Activated naive CD8-positive, alpha-beta T cell treated with anti-CD3 and anti-CD28 coated beads, Interleukin-2, amount 50 U/mL, for 24 hours (primary cell): ENCODE measurements at places on chromosomes 2 and 18.

GRCh38 chr2:103435010-103435409, 673.2 kb downstream of the TMEM182 start:
- no peak for DNase-seq

DNA sequence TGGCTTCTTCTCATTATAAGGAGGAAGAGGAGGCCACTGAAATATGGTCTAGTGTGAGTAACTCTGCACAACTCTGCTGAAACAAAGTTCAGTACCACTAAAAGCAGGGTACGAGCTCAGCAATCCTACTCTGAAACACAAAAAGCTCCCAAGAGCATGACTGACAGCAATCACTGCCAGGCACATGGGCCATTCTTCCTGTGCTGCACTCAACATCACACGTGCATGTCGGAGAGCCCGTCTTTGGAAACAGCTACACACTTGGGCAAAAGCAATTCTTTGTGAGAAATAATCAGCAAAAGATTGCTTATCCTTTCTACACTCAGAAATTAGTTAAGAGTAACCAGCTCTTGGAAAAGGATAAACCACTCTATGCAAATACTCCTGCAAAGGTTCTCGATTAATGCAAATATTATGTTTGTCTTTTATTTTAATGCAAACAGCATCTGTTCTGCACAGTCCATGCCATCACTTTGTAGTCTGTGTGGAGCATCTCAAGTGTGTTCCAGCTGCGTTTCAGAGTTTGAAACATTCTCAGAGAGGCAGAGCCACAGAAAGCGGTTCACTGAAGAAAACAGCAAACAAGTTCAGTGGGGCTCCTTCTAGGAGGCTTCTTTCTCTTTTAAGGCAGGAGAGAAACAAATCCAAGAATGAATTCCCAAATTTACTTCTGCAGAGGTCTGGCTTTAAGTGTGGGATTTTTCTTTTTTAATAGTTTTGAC, 145.0 kb downstream of the HDAC4 start:
- no peak for DNase-seq

- DNase-seq: no peak
These were observed 271 bp upstream of the RBM43 start for GRCh38 chr2:151261977-151262291.

DNA sequence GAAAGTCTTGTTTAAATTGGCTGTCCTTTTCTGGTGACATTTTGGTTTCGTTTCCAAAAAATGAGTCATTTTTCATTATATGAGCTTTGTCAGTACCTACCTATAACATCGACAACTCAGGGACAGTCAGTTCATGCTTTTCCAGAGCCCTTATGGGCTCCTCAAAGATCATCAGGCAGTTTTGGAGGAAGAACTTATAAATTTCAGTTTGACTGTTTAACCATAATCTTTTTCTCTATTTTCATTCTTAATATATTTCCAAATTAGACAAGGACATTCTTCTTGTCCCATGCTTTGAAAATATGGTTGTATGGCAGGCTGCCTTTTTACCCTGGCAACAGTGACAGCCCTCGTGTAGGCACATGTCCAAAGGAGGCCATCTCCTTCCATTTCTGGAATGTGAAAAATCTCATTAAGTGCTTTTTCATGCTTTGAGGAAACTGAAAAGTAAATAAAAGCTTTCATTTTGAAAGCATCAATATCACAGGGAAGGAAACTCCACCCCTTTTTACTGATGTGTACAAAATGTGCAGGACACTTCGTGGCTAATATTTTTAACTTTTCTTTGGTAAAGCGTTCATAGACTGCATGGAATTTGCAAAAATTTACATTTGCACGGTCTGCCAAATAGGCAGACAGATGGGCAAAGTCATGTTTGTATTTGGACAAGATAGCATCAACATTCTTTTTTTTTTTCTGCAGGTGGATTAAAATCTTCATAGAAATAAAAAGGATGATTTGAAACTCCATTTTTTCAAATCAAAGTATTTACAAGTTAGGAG, 7.2 kb upstream of the PROC start:
- no peak for DNase-seq

DNA sequence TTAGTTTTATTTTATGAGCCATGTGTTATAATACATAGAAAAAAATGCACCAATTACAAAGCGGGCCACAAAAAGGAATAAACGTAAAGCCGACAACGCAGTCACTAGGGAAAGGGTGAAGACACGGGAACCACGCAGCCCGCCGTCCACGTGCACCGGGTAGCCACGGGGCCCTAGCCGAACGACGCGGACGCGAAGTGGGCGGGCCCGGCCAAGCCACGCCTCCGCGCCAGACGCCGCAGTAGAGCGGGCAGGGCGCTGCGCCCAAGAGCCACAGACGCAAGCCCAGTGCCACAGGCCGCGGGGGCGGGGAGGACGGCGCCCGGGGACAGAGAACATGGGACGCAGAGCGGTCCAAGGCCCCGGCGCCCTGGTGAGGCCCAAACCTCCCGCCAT, at the start of gene DUSP28:
Gene DUSP28 (plus strand): TSS at position 274 of the 396 bp plus-strand sequence. CDS start 328 bp downstream, outside the sequence.
- peak; percentile 94 for DNase-seq

DNA sequence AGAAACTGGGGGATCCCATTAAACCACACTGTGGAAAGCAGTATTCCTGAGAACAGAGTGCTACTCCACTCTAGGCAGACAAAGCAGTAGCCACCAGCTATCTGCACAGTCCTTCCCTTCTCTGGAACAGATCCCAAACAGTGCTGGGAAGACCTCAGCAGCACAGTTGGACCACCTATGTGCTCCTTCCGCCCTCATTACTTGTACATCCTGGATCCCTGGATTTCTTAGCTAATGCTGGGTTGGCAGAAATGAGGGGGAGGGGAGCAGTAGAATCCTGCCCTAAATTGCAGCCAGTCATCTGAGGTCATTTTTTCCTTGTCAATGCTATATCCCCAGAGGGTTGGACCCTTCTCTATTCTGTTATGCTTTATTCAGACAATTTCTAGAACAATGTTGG, 13.8 kb upstream of the MALT1 start:
- no peak for DNase-seq

- DNase-seq: no peak
These were observed 245.8 kb downstream of the DPP10 start for GRCh38 chr2:114688241-114688640.

- DNase-seq: no peak
These were observed 35.4 kb downstream of the FBXO11 start for GRCh38 chr2:47870641-47871540.

GRCh38 chr2:155308367-155309009, 610.0 kb downstream of the KCNJ3 start:
- DNase-seq: no peak

- DNase-seq: no peak
These were observed 66.2 kb downstream of the CUL3 start for GRCh38 chr2:224518806-224519580.

- no peak for DNase-seq
These were observed 332.2 kb downstream of the DYSF start for GRCh38 chr2:71785516-71785981.

GRCh38 chr2:240254337-240255164, 114.1 kb upstream of the OTOS start:
- no peak for DNase-seq

GRCh38 chr2:79660557-79660956, 147.7 kb downstream of the CTNNA2 start:
- DNase-seq: no peak

- DNase-seq: no peak
These were observed 62.5 kb upstream of the B3GNT2 start for GRCh38 chr2:62133320-62133823.

DNA sequence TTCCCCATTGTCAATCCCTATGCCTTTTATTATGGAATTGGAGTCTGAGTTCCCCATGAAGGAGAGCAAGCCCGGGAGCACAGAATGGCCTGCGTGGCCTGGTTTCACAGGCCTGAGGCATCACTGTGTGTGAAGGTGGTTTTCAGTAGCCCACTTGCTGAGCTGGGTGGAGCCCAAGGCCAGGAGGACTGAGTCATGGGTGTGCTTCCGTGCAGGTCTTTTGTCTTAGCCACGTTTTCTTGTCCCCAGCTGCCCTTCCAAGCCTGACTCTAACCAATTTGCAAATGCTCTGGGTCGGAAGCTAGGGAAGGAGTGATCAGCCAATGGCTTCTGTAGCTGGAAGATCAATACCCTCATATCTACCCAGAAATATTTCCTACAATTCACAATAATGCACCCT, 119.2 kb downstream of the MAPK4 start:
- no peak for DNase-seq

GRCh38 chr2:215507836-215508235, 72.0 kb upstream of the FN1 start:
- no peak for DNase-seq

DNA sequence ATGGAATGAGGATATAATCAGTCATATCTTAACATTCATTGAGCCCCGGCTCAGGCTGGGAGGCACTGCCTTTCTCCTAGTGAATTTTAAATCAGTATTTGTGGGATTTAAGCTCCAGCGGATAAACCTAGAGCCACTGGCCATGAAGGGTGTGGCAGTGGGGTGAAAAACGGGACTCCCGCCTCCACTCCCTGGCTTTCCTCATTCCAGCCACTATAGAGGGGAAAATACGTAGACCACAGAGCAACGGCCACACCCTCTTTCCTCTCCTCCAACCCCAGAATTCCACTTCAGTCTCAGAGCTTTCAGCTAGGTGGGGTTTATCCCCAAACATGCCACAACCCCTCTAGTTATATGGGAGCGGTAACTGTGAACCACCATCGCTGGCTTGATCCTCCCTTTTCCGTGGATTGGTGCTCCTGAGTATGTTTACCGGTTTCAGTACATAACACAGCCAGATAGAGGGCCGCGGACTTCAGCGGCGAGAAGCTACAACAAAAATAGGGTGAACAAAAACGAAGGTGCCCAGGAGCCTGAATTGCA, 70.6 kb upstream of the ITGB6 start:
- no peak for DNase-seq

- DNase-seq: no peak
These were observed 26.6 kb upstream of the NEMP2 start for GRCh38 chr2:190561094-190561493.

DNA sequence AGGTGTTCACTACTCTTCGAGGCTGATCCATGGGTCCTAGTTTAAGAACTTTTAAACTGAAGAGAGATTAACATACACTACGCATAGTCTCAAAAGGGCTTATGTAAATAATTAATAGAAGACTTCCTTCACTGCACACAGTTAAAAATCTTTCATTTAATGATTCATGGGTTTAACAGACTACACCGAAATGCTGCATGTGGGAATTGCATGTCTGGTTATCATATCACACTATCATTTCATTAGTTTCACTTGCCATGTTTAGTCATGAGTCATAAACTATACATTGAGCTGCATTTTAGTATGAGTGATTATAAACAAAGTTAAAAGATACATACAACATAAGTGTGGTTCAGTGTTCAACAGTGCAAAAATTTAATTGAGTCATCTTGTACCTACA, 31.2 kb downstream of the GLS start:
- DNase-seq: no peak

DNA sequence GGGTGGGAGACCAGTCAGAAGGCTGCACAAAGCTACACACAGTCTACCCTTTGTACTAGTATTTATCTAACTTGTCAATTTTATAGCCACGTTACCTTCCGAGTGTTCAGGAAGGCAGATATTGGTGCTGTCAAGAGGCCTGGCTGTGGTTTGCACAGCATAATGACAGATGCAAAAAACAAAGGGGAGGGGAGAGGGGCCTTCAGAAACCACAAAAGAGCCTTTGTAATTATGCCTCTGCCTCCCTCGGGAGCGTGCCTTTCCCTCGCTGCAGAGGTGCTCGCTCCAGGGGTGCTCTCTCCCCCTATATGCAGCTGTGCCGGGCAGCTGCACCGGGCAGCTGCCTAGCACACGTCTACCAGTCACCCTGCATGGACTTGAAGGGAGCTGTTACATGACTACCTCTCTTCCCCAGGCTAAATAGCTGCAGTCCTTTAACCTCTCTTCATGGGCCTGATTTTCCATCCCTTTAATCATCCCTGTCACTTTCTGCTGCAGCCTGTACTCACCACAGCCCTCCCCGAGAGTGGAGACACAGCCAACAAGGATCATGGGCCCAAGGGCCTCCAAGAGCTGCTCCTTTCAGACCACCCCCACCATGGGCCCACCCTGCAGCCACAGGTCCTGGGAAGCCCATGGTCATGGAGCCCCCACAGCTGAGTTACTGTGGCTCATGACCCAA, 168.4 kb upstream of the PKDCC start:
- no peak for DNase-seq

DNA sequence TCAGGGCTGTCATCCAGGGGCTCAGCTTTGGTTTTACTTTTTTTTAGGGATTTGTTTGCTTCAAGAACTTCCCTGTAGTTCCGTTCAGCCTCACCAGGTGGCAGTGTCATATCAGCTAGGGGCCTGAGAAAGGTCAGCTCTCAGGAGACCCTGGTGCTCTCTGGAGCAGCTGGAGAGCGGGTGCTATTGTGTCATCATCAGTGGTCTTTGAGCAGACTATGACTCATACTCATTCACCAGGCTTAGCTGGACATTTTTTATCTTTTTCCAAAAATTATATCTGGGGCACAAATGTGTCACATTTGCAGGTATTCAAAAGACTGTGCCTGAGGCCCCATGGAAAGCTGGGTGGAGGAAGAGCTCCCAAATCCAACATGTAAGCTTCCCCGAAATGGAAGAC, 24.4 kb downstream of the ZNF892 start:
- DNase-seq: peak; percentile 52

- no peak for DNase-seq
These were observed 774.3 kb upstream of the HS6ST1 start for GRCh38 chr2:129092956-129093355.

DNA sequence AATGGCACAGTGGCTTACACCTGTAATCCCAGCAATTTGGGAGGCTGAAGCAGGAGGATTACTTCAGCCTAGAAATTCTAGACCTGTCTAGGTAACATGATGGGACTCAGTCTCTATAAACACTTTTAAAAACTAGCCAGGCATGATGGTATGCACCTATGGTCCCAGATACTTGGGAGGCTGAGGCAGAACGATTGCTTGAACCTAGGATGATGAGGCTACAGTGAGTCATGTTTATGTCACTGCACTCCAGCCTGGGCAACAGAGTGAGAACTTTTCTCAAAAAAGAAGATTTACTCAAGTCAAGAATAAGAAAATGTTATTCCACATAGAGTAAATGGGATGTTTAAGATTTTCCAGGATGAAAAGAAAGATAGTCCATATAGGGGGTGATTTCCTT, 158.6 kb downstream of the HNMT start:
- no peak for DNase-seq

- no peak for DNase-seq
These were observed 40.9 kb upstream of the KDM3A start for GRCh38 chr2:86400321-86400720.

- DNase-seq: no peak
These were observed 36.1 kb downstream of the STPG4 start for GRCh38 chr2:47119001-47119400.

- no peak for DNase-seq
These were observed 64.6 kb downstream of the SPTBN1 start for GRCh38 chr2:54520687-54521086.

DNA sequence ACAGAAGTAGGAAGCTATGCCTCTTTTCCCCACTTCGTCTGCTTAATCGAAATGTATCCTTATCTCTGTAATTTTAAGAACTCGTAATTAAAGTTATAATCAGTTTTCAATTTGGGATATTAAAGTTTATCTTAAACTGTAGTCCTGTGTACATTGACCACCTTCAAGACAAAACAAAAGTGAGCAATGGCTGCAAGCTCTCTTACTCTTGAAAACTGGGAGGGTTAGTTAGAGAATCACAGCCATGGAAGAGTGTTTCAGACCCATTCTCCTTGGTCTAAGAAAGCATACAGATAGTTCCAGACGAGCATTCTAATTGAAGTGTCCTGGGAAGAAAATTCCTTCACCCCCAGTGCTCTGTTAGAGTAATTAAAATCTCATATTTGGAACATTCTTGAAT, 2.0 kb downstream of the KCMF1 start:
- no peak for DNase-seq
